ENCODE measurements at places on chromosomes 11 and 22.

- DNase-seq: no peak
Observed at GRCh38 chr11:35360055-35360530, 59.3 kb downstream of the SLC1A2 start.

- no peak for DNase-seq
Observed at GRCh38 chr11:128216198-128216597, 371.2 kb downstream of the ETS1 start.

DNA sequence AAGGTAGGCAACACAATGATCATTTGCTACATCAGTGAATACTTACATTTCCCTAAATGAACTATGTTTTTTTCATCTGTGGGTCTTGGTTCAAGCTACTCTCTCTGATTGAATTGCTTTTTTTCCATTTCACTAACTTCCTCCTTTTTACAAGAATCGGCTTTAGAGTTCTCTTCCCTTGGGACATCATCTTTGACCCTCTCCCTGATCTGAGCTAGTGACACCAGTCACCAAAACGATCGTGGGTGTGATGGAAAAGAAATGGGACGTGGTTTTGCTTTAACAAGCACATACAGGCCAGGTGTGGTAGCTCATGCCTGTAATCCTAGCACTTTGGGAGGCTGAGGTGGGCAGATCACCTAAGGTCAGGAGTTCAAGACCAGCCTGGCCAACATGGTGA lies 129.9 kb downstream of the WT1 start:
- DNase-seq: no peak

DNA sequence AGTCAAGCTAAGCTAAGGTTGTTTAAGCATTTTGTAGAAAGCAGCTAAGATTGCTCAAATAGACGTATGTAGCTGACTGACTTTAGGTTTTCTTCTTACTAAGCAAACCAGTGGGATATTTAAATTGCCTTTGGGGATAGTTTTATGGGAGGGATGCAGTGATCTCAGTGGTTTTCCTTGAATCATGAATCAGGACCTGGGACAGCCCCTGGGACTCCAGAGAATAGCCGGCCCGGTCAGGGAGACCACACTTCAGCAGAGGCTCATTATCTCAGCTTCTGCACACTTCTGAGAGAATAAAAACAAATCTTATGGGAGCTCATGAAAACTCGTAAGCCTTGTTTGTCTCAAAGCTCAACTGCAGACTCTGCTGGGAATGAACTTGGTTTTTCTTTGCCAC lies at the start of gene OR9I1:
TSS of gene OR9I1 (minus strand) at position 62 of the 400 bp plus-strand sequence. CDS start 6,086 bp downstream, outside the sequence.
- DNase-seq: no peak

DNA sequence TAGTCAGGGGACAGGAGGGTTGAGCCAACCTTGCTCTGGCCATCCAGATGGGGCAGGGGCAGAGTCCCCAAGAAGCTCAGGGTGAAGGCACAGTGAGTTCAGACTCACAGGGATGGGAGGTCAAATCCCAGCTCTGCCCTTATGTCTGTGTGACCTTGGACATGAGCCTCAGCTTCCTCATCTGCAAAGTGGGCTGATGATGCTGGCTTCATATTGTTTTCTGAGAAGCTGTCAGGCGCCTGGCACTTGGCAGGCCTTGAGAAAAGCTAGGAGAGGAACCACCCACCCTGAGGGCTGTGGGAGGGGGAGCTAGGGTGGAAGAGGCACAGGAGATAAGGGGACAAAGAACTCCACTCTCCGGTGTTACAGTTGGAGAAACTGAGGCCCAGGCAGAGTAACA lies 23.6 kb downstream of the CYTH4 start:
- DNase-seq: no peak

- no peak for DNase-seq
Observed at GRCh38 chr11:130706572-130706971, 209.7 kb downstream of the SNX19 start.

- no peak for DNase-seq
Observed at GRCh38 chr22:40651057-40651456, 14.5 kb upstream of the MRTFA start.

DNA sequence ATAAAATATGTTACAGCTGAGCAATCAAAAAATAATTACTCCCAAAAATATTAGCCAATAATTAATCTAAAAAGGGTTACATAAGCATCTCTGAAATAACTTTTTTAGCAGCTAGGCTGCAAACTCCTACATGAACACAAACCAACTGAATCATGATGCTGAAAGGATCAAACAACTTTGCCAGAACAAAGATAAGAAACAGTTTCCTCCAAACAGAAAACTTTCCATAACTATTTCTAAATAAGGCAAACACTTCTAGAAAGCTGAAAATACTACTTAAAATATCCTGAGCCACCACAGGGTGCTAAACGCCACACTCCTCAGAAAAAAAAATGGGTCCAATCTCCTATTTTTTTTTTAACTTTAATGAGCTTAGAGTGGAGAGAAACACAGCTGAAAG lies 68.6 kb upstream of the ARHGAP32 start:
- DNase-seq: no peak

DNA sequence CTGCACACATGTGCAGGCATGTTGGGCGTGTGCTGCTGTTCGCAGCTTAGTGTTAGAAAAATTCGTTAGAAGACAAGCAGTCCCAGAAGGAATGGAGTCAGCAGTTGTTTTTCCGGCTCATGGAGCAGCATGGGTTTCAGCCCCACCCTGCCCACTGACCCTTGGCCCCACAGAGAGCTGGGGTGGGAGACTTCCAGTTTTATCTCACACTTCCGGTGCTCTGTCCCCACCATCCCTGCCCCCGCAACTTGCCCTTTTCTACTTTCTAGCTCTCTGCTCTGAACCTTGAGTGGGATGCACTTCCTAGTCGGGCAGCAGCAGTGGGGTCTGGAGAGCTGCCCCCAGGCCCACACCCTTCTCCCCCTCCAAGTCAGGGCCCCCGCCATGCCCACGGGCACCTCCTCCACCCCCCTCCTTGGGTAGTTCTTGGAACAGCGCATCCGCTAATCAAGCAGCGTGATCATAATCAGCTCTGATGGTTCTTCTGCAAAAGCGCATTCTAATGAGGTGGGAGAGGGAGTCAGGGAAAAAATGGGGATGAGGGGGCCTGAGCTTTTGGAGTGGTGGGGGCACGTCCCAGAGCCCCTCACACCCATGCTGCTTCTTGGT lies 184.4 kb downstream of the CEP164 start:
- DNase-seq: no peak

DNA sequence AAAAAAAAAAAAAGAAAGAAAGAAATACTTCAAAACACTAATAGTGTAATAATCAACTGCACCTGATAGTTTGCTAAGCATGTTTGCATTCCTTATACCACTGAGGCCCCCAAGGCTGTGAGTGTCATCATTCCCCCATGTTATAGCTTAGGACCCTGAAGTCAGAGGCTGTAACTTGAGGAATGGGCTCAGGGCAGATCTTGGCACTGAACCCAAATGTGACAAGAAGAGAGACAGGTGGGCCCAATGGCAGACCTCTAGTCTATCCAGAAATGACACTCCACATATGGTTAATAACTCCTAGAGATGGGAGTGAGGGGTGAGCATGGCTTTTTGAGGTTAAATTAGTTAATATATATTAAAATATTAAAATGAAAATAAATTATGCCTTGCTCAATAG lies 13.2 kb downstream of the ZNF70 start:
- no peak for DNase-seq

GRCh38 chr22:29658176-29658575 lies 54.7 kb downstream of the NF2 start:
- no peak for DNase-seq

DNA sequence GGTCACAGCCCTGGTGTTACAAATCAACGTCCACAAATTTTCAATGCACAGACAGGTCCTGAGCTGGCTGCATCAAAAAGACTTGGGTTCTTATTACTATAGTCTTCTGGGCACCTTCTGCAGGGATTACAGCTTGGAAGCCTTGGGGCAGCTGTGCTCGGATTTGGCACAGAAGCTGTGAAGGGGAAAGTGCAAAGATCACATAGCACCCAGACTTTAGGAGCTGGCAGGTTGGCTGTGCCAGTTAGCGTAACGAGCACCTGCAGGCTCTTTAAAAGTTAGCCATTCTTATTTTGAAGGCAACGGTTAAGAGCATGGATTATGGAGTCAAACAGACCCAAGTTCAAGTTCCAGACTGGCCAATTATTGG lies 100.4 kb downstream of the ARL14EP start:
- DNase-seq: no peak

DNA sequence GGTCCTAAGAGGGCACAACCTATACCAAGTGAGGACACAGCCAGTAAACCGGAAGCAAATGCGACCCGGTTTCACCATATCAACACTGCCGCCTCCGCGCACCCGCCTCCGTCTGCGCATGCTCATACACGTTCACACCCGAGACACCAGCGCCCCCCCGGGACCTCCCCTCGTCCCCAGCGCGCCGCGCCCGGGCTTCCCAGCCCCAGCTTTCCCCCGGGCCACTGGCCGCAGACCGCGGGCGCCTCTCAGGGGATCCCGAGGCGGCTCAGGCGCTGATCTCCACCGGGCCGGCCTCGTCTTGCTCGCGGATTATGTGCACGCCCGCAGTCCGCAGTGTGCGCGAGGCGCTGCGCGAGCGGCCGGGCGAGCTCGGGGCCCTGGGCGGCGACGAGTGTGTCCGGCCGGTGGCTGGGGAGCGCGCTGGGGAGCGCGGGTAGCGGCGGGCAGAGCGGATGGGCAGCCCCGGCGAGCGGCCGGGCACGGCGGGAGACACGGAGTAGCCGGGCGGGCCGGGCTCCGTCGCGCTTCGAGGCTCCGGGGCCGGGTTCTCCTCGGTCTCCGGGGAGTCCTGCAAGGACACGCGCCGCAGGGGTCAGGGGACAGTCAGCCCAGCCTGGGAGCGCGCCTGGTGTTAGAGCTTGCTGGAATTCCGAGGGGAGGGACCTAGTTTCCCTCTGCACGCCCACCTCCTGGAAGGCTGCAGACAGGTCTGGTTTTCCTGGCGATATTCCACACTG lies 2.0 kb downstream of the HEPN1 start:
- DNase-seq: no peak

GRCh38 chr11:15943418-15944197 lies 412.7 kb downstream of the SOX6 start:
- DNase-seq: no peak

DNA sequence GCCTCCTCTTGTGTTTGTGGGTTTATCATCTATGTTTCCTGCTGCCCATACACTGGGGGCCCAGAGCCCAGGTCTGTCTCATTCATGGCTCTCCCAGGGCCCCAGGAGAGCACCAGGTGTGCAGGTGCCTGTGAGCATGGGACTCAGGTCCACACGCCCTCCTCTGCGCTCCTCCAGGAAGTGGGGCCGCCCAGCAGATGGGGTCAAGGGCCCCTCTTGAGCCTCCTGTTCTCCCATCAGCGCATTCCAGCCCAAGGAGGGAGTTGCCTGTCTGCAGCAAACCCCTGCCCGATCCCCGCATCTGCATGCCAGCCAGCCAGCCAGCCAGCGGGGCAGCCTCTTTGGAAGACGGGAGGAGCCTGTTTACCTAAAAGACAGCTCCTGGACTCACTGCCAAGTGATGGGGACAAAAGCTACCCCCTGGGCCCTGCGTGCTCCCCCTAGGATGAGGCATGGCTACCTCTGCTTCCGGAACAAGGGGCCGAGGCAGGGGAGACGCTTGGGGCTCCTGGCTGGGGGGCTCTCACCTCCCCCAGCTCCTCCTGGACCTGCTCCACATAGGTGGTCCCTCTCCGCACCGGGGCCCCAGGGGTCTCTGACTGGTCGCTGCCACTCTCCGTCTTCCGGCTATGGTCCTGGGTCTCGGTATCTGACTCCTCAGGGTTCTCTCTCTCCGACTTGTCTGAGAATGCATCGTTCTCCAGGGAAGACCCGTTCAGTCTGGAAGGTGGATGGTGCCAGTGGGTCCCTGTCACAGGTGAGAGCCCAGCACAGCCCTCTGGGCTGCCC lies 49.7 kb upstream of the CARS1 start:
- no peak for DNase-seq

DNA sequence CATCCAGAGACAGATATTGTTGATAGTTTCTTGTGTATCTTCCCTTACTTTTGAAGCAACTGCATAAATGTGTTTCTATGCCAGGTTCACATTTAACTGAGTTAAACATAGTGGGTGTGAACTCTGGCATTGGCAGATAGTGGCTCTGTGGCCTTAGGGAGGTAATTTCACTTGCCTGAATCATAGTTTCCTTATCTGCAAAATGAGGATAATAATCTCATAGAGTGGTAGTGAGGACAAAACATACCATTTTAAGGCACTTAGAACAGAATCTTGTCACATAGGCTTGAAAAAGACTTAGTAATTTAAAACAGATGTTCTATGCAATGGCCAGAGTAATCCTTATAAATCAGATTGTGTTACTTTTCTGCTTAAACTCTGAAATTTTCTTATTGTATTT lies 56.4 kb upstream of the SYN3 start:
- no peak for DNase-seq

DNA sequence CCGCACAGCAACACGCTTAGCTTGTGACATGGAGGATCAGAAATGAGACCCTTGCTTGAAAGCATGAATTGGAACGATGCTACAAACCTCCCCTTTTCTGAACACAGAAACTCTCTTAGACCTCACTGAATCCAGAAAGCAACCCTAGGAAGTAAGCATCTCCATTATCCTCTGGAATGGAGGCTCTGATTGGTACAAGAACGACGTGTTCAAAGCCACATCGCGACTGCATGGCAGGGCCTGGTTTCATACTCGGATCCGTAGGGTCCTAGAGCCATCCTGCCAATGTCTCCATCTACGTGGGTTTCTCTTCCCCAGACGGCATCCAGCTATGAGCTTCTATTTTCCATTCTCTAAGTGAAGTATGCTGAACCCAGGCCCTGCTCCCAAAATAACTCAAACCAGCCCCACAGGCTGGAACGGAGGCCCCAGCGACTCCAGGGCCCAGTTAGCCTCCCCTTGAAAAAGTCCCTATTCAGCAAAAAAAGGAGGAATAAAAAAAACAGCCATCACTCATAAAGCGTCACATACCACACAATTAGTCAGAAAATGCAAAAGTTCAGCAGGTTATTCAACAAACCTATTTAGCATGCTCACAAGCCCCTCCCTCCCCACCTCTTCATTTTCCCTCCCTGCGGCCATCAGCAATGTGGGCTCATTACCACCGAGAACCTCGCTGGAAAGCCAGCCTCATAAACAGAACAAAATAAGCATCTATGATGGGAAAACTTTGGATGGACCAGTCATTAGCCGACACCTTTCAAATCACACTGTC lies 7.1 kb upstream of the MN1 start:
- no peak for DNase-seq

- DNase-seq: no peak
Observed at GRCh38 chr11:80596291-80596810, 1155.5 kb upstream of the TENM4 start.

DNA sequence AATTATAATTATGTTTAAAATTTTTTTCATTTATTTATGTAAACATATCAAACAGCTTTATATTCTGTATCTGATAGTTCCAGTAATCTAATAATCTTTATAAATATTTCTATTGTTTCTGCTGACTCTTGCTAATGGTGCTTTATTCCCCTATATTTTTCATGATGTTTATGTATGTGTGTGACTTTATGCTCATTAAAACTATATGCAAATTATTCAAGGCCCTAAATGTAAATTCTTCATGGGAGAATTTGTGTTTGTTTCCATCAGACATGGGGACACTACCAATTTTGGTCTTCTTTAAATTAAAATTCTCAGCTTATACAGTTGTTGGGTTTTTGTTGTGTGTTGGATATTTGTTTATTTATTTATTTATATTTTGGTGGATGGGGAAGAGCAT lies 13.7 kb upstream of the ALKBH3 start:
- DNase-seq: no peak
